Activated CD4-positive, alpha-beta T cell treated with anti-CD3 and anti-CD28 coated beads for 48 hours (primary cell): ENCODE measurements at places on chromosomes 1 and 21.
A peak's percentile ranks its signal among the peaks of the same experiment; 100 is the strongest.

- DNase-seq: no peak
These were observed 111.9 kb upstream of the C1orf105 start for GRCh38 chr1:172308577-172308976.

GRCh38 chr1:77956464-77956863 is 22.4 kb downstream of the FUBP1 start:
- no peak for DNase-seq

- peak; percentile 8 for DNase-seq
These were observed 67.2 kb downstream of the TTLL7 start for GRCh38 chr1:83931658-83932253.

DNA sequence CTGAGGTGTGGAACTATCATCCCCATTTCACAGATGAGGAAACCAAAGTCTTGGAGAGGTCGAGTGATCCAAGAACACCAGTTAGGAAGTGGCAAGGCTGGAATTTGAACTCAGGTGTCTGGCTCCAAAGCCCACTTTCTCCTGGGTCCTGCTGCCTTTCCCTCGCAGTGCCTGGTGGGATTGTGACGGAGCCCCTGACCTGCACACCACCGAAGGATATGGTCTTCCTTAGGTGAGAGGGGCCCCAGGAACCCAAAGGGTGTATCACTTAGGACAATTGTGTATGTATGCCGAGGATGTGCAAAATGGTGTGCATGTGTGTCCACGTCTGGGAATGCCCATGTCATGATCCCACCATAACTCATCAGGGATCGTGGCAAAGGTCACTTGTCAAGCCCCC is 392.7 kb downstream of the MATN1 start:
- DNase-seq: no peak

DNA sequence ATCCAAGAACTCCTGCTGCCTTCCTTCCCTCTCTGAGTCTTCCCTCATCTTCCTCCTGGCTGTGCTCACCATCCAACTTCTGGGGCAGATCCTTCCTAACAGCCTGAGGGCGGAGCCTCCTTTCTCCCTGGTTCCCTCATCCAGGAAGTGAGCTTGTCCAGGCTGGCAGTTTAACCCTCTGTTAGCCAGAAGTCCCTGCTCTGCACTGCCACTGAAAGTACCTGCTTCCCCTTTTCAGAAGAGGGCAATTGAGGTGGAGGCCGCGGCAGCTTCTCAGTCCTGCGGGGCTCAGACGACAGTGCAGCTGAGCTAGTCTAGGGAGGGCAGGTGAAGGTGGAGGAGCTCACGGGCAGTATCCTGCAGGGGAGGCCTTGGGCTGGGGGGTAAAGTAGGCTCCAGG is 149.1 kb downstream of the FCRL5 start:
- no peak for DNase-seq

DNA sequence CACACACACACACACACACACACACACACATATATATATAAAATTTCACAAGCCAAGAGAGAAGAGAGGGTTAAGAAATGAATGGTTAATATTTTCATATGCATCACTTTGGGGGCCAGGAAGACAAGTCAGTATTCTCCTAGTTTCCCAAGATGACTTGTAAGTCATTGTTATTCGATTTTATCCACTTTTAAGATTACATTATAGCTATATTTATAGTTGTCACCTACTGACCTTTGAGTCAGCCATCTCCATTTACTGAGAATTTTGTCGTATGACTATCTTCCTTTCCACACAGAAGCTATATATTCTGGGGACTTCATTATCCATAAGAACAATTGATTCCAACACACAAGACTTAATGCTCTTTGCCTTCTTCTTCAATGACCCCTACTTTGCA is 8.9 kb downstream of the LYST start:
- no peak for DNase-seq

DNA sequence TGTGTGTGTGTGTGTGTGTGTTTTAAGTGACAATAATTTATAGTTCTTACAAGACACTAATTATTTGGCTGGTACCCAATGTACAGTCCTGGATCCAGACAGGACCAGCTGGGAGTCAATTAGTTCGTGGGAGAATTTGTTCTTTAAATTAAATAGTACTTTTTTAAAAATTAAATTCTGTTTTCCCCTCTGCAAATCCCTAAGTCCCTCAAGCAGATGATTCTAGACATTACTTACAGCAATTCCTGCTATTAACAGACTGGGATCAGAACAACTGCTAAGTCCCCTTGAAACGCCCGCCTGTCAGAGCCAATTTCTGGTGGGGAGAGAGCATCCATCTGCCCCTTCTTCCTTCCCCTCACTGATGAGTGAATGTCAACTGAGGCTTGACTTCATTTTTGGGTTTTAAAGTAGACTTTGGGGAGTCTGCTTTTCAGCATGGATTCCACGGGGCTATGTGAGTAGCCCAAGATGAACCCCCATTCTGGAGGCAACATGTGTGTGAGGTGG is 83.9 kb downstream of the SMYD2 start:
- DNase-seq: no peak
